ENCODE measurements at places on chromosomes 5 and 9.

GRCh38 chr9:17611917-17612316, 33.1 kb downstream of the SH3GL2 start:
- no peak for DNase-seq

GRCh38 chr5:114192108-114192507, 169.8 kb upstream of the KCNN2 start:
- DNase-seq = no peak

DNA sequence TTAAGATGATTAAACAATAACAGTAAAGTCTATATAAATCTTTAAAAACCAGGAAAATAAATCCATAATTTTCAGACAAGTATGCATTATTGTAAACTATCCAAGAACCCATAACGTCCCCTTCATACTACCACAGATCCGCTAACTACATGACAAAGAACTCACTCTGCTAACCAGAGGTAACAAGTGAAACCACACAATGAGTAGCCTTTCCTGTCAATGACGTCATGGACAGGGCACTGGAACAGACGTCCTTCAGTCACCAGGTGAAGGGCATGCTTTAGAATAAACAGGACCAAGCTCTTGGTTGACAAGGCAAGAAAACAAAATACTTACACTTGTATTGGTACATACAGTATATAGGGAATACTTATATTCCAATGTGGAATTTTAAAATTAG, 45.2 kb downstream of the RNF130 start:
- DNase-seq = peak; percentile 42

DNA sequence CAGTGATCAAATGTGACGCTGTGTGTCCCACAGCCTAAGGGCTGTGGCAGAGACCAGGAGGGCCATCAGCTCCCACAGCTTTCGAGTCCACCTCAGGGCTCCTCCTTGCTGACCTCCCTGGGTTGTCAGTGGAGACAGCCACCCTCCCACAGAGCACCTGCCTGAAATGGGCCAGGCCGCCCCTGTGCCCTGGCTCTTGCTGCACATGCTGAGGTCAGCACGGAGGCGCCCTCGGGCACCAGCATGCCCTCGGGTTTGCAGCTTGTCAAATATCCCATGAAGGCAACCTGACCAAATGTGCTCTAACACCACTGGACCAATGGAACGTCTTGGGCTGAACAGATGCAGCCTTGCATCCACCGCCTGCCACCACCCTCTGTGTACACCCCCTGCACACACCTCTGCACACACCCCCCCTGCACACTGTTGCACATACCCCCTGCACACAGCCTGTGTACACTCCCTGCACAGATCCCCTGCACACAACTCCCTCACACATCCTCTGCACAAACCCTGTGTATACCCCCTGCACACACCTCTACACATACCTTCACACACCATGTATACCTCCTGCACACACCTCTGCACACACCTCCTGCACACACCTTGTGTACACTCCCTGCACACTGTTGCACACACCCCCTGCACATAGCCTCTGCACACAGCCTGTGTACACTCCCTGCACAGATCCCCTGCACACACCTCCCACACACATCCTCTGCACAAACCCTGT, 2.0 kb upstream of the CEP72 start:
- no peak for DNase-seq

- DNase-seq = no peak
Observed at GRCh38 chr5:124743602-124744169, 2.8 kb downstream of the ZNF608 start.

Measured in hematopoietic multipotent progenitor cell treated with erythropoietin and hydrocortisone succinate and interleukin-3 and kit ligand, for 6 days (in vitro differentiated cells).